ENCODE measurements at places on chromosomes 16 and 17. TPM values are rescaled to one million over a fixed set of nuclear protein-coding genes. Genes with fewer than 3 reads are reported as not detected.

DNA sequence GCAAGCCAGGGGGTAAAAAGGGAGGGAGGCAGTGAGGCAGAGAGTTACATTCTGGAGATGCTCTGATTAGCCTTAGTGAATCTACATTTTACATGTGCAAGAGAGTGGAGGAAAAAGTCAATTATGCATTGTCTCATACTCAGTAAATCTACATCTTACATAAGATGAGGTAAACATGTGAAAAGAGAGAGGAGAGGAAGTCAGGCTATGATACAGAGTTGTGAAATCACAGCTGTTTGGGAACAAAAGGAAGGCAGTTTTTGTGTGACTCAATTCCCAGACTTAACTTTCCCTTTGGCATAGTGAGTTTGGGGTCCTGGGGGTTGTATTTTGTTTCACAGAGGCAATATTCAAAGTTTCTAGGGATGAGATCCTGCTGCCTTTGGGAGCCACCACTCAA, 67.8 kb downstream of the GP2 start:
- DNase-seq, result no peak

DNA sequence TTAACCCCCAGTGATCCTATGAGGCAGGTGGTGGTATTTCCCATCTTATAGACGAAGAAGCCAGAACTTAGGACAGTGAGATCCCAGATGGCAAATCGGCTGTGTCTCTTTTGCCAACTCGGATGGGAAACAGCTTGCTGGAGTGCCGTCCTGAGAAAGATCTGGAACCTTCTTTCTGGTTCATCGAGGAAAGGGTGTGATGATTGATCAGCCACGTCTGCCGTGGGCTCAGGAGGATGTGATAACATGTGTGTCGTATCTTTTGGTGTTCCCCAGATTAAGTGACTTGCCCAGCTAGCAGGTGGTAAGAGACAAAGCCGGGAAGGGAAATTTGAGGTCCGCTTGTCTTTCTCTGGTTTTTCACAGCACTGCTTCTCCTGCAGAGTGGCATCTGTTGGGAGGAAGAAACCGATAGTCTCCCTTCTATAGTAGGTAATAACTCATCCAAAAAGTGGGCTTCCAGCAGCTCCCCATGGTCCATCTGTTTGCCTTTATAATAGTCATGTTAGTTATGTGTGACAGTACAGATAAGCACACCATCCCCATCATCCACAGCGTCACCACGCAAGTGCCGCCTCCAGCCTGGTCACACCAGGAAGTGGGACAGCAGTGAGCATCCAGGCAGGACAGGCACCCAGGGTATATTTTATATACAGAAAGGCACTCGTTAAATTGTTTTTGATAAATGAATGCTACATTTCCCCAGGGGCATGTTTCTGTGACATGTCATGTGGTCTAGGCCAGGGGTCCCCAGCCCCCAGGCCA, 175.5 kb downstream of the KATNIP start:
- no peak for DNase-seq

- DNase-seq, result no peak
Observed at GRCh38 chr17:54237911-54238515, 415.3 kb downstream of the KIF2B start.

DNA sequence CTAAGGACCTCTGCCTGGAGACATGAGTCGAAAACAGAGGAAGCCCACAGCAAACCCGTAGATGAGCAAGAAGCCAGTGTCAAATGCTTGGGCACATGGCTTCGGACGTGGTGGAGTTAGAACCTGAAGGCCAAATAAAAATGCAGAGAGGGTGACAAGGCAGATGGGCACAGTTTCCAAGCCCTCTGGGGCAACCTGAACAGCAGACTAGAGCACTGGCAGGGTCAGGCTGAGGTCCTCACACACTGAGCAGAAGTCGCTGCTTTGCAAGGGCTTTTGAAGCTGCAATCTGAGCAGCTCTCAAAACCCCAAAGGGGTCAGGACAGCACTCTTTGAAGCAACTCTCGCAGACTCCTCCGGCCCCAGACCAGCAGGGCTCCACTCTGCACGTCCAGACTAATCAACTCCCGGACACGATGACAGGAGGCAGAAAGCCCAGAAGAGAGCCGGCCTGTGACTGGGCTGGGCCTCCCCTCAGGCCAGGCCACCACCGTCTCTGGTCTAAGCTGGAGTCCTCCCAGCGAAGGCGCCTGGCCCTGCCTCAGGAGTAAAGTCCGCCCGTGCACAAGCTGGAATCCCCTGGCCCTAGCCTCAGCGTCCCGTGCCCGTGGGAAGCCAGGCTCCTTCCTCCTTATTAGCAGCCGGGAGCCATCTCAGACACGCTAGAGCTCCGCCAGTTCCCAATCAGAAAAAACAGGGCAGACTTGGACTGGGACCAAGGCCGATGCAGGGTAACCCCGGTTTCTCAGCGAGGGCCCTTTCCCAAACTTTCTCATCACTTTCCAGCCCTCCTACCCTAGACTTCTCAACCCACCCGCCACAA, 924 bp downstream of the SMARCD2 start:
- no peak for DNase-seq

DNA sequence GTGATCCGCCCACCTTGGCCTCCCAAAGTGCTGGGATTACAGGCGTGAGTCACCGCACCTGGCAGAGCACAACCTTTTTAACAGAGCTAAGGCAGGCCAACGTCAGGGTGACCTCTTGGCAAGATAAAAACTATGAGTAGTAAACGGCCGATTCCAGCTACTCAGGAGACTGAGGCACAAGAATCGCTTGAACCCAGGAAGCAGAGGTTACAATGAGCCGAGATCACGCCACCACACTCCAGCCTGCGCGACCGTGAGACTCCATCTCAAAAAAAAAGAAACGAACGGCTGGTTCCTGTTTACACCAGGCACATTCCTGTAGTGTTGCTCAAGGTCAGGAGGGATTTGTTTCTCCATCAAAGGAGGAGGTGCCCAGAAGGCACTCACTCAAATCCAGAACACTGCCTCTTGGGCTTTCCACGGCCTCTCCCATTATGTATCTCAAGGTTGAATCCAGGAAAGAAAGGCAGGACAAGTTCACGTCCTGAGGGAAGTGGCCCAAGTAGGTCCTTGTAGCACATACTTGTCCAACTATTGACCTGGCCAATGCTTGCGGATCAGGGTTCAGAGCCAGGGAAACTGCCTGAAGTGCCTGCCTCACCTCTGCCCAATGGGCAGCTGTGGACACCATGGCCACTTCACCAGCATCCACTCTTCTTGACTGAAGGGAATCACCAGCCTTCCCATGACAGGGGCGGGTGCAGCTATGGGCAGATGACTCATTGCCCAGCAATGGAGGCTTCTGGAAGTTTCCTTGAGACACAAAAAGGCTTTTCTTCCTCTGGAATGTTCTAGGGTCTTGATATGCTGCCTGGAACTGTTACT, 13.5 kb downstream of the KNOP1 start:
- no peak for DNase-seq

- no peak for DNase-seq
Observed at GRCh38 chr16:5444189-5444588, 346.6 kb upstream of the EEF2KMT start.

GRCh38 chr17:1087381-1088241, 90.7 kb downstream of the TIMM22 start:
- DNase-seq, result no peak

- DNase-seq, result no peak
Observed at GRCh38 chr16:12529582-12529981, 274.1 kb downstream of the CPPED1 start.

GRCh38 chr16:72898216-72898825, 149.6 kb downstream of the ZFHX3 start:
- DNase-seq, result no peak

GRCh38 chr17:60525685-60526514, at the start of gene APPBP2:
Gene APPBP2, minus strand, starts transcription at chr17:60526242. Its CDS starts 311 bp downstream, at chr17:60525931.
- DNase-seq, result peak; percentile 74

- no peak for DNase-seq
Observed at GRCh38 chr17:4900231-4901107, 1.1 kb downstream of the C17orf107 start.

DNA sequence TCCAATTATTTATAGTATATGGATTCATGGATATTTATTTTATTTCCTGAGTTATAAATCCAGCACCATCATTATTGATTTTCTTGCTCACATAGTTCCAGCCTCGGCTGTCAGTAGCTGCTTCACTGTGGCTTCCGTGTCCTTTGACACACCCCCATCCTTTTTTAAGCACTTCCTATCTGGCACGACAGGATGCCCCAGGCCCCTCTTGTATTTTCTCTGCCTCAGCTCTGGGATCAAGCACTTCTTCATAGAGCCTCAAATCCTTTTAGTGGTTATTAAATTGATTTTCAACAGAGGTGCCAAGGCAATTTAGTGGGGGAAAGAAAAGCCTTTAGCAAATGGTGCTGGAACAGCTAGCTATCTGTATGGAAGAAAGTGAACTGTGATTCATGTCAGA, 59.8 kb downstream of the GAN start:
- DNase-seq, result no peak

DNA sequence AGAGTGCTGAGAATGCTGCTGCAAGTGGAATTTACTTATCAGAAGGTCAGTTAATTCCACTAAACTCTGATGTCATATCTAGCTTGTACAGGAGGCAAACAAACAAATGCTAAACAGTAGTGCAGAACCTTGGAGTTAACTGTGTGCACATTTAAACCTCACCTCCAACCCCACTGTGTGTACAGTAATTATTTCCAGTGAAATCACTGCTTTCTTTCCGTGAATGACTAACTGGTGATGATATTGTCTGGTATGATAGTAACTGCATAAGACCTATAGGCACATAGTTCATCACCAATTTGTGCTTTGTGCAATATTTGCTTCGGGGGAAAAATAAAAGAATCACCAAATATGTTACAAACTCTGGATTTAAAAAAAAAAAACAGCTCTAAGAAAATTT, 492.5 kb upstream of the HSBP1 start:
- DNase-seq, result no peak

GRCh38 chr17:927611-928461, 51.7 kb downstream of the NXN start:
- DNase-seq, result no peak

DNA sequence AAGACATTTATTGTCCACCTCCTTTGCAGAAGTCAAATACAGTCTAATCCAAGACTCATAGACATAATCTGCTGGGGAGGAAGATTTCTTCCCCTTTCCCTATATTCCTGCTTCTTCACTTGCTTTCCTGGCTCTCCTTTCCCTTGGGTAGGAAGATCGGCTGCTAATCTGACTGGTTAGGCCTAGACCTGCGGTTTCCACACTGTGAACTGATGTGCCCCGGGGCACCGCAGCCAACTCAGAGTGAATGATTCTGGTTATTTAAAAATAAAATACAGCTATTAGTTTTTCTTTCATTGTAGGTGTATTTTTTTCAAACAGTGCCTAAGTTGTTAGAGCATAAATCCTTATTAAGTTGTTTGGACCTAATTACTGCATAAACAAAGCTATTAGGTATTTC, 78.9 kb downstream of the DNAH3 start:
- no peak for DNase-seq

GRCh38 chr16:67277999-67278772, 1.1 kb upstream of the PLEKHG4 start:
- no peak for DNase-seq

GRCh38 chr17:80261159-80261894, 675 bp downstream of the RNF213 start:
- peak; percentile 57 for DNase-seq

GRCh38 chr17:83100853-83101391, 21.5 kb downstream of the METRNL start:
- DNase-seq, result no peak

DNA sequence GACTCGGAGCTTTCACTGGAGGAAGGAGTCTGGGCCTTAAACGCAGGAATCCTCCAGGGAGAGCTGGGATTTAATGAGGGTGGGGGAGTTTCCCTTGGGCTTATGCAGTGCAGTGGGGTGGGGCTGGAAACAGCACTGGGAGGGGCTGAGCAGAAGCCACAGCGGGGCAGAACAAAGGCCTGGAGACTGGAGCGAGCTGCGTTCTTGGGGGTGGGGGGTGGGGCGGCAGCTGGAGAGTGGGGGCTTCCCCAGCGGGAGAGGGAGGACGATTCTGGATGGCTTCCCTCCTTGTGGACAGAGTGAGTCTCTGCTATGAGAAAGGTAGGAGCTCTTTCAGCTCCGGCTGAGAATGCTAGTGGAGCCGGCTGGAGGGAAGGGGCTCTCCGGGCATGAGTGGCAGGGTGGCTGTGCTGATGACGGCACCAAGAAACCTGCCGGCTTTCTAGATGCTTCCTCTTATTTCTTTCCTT, 406.0 kb downstream of the SEC14L1 start:
- no peak for DNase-seq

GRCh38 chr16:28573738-28574718, 20.3 kb downstream of the SGF29 start:
- DNase-seq, result no peak

DNA sequence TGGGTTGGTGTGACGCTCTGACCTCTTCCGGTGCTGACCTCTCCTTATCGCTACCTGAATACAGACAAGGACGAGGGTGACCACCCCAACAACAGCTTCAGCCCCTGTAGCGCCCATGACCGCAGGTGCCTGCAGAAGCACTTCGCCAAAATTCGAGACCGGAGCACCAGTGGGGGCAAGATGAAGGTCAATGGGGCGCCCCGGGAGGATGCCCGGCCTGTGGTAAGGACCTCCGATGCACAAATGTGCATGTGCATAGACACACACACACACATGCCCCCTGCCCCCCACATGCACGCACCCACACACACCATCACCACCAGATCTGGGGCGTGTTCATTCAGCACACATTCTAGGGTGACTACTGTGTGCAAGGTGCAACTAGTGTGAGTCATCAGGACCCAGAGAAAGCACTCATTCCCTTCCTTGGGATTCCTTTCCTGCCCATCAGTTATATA, 9.7 kb downstream of the IGFBP4 start:
- no peak for DNase-seq

DNA sequence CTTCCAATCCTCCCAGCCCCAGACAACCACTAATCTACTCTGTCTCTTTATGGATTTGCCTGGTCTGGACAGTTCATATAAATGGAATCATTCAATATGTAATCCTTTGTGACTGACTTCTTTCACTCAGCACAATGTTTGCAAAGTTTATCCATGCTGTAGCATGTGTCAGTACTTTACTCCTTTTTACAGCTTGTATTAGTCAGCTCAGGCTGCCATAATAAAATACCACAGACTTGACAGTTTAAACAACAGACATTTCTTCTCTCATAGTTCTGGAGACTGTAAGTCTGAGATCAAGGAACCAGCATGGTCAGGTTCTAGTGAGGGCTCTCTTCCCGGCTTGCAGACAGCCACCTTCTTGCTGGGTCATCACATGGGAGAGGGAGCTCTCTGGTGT, 41.3 kb downstream of the GPRC5B start:
- DNase-seq, result no peak

DNA sequence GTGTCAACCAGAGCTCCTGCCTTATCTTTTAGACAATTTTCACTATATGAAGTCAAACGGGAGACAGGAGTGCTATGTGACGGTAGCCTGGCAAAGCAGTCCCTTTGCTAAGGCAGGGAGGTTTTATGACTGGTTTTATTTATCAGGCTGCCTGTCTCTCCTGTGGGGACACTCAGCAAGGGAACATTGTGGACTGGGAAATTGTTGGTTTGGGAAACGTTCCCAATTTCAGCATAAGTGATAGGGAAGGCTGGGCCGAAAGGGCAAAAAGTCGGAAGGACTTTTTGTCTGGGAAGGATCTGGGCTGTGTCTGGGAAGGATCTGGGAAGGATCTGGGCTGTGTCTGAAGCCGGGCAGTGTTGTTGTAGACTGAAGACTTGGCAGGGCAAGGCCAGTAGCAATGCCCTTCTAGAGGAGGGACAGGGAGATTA, 211.2 kb downstream of the PARN start:
- no peak for DNase-seq

Gene ABCC11
- 0.14 TPM for total RNA-seq

Gene PTRH2
- total RNA-seq, result 23.2 TPM

Gene HOXB2
- total RNA-seq, result 3.0 TPM

Gene VTN
- 0.09 TPM for total RNA-seq

Gene DOC2B
- 2.9 TPM for total RNA-seq

Gene CCL4L2
- total RNA-seq, result 11.8 TPM

Gene OR3A3
- total RNA-seq, result not detected

Gene CCL3
- 15.9 TPM for total RNA-seq

Gene GALR2
- 0.09 TPM for total RNA-seq

Gene NPEPPS
- total RNA-seq, result 41.2 TPM

Data from thymus (tissue), 14 donors.